Stimulated activated CD8-positive, alpha-beta memory T cell treated with anti-CD3 and anti-CD28 coated beads, Interleukin-2, amount 100 ng/mL, for 1 hour (primary cell): ENCODE measurements at places on chromosomes 1 and 21.

DNA sequence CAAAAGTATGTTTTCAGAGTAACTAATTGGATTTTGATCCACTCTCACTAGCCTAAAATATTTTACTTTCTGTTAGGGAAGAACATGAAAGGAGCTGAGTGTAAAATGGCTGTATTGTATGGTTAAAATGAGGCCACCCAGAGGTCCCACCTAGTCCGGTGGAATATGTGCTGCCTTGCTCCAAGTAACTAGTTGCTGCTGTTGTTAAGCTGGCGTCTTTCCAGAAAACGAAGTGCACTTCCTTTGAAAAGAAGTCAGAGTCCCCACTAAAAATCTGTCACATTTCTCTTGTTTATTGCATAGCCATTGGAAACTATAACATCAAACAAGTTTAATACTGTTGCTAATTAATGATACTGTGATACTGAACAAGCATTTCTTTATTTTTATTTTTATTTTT is 3.2 kb downstream of the SLC25A33 start:
- DNase-seq: no peak

- no peak for DNase-seq
These were observed 21.6 kb downstream of the ZBTB17 start for GRCh38 chr1:15954316-15954715.

GRCh38 chr21:28459193-28459592 is 533.5 kb downstream of the LTN1 start:
- DNase-seq: no peak

DNA sequence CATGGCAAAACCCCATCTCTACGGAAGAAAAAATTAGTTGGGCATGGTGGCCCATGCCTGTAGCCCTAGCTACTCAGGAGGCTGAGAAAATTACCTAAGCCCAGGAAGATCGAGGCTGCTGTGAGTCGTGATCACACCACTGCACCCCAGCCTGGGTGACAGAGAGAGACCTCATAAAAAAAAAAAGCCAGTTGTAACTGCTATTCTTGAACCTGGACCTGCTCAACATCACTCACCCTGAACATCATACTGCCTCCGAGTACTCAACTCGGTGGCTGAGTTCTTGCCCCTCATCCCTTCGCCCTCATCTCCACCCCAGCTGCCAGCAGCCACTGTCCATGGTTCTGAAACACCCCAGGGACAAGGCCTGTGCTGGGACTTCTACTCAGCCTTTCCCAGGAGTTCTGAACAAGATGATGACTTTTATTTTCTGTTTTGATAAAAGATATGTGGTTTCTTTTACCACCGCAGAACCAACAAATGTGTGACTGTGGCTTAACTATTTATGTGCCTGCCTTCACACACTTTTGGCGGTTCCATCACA is 5.4 kb upstream of the DISP3 start:
- DNase-seq: no peak

- no peak for DNase-seq
These were observed 910 bp downstream of the RUNX1 start for GRCh38 chr21:35048183-35048601.

GRCh38 chr1:6254691-6255090 is 6.2 kb downstream of the GPR153 start:
- no peak for DNase-seq

DNA sequence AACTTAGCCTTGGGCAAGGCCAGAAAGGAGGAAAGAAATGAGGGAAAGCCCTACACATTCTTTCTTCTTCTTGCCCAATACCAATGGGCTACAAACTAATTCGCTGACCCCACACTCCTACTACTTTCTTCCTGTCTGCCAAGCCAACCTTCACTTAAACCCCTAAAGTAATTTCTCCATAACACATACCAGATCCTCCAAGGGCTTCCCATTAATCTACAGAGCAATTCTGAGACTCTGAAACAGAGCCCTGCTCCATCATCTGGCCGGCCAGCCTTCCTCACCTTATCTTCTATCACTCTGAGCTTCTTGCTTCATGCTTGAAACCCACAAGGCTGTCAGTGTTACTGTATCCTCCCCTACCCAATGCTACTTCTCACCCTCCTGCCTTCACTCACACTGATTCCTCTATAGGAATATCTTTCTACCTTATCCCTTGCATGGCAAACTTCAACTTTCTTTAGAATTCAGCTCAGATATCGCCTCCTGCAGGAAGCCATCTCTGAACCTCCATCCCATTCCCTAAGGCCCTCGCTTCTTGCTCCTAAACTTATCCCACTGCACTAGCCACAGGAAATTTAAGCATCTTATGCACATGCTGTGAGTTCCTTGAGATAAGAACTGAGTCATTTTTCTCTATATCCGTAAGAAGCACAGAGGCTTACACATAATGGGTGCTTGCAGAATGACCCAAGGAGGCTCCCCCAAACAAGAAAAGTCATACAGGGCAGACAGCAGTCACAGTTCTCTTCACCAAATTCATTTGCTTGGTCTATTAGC is 81.9 kb downstream of the JAK1 start:
- no peak for DNase-seq

DNA sequence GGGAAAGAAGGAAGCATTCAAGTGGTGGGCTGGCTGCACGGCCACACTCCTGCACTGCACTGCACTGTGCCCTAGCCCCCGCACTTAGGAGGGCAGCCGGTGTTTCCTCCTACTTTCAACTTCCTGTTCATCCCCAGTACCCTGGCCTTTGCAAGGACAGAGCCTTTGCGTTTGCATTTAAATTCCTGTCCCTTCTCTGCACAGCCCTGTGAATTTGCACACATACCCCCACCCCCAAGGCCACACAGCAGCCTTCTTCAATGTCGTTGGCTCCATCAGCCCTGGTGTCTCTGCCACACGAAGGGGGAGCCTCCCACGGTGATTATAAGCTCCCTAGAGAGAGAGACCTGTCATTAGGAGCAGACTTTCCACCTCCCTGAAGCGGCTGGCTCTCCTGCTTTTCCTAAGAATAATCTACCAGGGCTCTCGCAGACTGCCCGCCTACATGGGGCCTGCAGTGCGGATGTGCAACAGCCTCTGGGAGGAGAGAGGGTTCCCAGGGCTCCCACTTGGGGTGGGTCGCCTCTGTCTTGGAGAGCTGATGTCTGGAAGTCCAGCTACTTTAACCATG is 13.2 kb upstream of the SLC45A3 start:
- DNase-seq: no peak

GRCh38 chr1:64060611-64061302 is 142.7 kb upstream of the UBE2U start:
- DNase-seq: no peak

DNA sequence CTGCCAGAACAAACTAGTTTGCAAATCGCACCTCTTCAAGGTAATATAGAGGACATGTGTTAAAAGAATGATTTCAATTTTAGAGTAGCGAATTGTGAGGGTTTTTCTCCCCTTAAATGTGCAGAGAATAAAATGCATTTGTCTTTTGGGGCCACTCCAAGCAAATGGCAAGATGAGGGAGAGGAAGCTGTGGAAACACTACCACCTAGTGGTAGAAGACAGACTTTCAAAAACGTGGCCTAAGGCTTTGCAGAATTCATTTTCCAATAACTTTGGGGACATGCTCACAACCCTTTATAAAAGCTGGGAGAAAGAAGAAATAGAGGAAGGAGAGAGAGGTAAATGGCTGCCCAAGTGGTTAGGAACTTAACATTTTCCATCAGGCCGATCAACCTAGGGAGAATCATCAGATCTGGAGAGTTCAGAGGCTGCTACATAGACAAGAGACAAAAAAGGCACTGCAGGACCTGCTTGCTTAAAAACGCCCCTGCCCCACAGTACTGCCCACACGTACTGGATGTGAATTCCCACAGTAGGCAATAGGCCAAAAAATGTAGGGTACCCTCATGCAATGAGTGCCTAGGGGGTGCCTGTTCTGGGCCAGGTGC is 15.7 kb upstream of the RCAN1 start:
- DNase-seq: no peak

- no peak for DNase-seq
These were observed 941 bp upstream of the C1orf21 start for GRCh38 chr1:184385865-184386311.

DNA sequence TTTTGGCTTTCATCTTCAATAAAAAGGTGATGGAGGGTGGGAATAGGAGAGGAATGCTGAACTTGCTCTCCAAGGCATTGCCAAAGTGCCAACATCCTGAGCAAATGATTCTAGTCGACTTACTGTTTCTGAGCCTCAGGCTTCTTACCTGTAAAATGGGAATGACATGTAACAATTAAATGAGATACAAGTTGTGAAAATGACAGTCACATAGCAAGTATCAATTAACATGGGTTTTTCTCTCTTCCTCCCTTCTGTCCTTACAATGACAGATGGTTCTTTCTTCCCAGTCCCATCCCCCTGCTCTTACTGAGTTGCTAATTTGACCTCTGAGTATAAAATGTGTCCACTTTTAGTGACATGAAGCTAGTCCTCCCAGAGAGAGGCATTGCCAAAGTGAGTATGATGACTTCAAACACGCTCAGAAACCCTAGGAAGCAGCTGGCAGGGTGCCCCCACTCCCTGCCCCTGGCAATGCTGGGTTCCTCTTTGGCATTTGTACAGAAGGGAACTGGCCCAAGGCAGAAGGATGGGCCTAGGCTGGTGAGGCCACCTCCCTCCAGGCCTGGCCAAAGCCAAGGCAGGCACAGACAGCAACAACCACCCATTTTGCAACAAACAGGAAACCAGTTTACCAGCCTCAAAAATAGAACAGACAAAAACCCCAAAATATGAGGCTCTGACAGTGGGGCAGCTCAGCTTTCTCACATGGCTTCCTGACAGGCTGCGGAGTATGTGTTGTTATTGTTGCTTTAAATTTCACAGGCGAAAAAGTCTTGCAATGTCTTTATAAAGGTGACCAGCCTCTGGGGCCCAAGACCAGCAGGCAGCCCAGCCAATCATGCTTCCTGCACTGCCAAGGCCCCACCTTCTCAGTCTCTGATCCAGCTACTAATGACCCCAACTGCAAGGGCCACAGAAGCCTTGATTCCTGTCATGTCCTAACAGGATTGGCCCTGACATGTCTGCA is 115.9 kb downstream of the HIVEP3 start:
- DNase-seq: no peak

DNA sequence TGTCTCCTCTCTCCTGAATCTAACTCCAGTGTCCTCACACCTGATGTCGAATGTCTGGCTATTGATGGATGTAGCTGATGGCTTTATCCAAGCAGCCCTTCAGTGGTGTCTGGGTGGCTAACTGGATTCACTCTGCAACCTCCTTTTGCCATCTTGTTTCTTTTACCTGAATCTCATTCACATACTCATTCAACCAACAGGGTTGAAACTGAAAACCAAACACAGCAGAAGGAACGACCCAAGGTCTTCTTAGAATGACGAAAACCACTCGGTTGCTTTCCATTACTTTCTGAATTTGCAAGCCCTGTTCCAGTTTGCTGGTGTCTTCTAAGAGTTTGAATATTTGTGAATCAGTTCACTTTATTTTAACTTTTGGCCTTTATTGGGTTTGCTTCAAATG is 424.3 kb upstream of the CXADR start:
- no peak for DNase-seq

DNA sequence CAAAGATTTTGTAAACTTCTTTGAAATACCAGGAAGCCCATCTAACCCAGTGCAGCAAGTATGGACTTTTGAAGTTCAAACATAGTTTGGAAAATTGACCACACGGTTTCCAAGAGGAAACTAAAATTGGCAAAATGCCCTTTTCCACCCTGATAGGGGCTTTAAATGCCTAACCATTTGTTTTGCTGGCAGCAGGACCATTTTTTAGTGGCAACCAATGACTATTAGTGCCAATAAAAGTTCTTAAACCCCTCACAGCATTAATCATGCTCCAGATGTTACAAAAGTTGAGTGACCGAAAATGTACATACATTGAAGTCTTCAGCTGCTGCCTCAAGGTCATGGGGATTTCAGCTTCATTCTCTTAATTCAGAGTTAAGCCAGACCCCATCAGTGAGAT is 46.4 kb upstream of the ENAH start:
- no peak for DNase-seq

DNA sequence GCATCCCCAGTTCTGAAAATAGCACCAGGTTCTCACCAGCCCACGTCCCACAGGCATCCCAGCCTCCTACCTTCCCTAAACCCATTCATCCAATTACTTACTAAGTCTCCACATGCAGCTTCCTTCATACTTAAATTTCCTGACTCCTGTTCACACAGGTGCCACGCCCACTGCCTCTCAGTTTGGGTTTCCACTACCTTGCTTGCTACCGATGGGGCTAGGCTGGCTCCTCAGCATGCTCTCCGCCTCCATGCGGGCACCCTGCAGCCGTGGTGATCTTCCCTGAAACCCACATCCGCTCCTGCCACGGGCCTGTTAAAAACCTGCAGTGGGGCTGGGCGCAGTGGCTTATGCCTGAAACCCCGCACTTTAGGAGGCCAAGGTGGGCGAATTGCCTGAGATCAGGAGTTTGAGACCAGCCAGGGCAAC is 70.4 kb upstream of the ANGPTL1 start:
- no peak for DNase-seq

- no peak for DNase-seq
These were observed 27.2 kb downstream of the PROK1 start for GRCh38 chr1:110477967-110478640.

DNA sequence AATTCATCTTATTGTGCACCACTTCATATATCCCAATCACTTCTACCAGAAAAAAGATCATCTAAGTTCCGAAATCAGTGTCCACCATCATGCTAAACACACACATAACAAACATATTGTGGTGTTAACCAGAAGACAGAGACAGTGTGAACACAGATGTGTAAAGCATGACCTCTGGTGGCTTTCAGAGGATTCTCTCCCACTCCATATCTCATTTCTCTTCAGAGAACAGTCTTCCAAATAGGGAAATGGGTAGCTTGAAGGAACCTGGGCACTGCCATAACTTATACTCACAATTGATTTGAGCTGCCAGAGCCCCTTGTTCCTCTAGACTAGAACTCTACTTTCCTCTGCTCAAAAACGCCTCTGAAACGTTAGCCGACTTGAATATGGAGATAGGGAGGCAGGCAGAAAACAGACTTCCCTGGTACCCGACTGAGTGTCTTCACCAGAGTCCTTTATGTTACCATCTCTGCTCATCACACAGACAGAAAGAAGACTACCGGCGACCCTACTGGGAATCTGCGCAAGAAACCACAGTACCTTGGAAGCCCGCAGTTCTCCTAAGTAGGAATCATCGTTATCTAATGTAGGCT is 1.8 kb upstream of the ELAPOR1 start:
- DNase-seq: no peak

- no peak for DNase-seq
These were observed 91.3 kb downstream of the RPE65 start for GRCh38 chr1:68358439-68358838.

DNA sequence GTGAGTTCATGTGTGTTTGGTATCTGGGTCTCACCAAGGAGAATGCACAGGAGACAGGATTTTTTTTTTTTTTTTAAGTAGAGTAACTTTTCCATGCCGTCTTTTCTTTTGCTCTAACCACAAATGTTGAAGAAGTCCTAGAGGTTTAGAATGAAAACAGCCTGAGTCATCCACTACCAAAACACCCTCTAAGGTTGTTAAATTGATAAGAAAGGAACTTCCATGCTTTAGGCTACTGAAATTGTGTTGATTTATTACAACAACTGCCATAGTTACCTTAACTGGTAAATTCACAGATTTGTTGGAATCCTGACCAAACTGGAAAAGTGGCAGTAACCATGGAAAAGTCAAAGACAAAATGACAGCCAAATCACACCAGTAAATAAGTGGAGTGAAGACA is 375.6 kb downstream of the AMY1C start:
- no peak for DNase-seq
